Stimulated activated CD4-positive, alpha-beta T cell treated with anti-CD3 and anti-CD28 coated beads, Interleukin-4, amount 100 ng/mL, for 4 hours (primary cell): ENCODE measurements at places on chromosomes 6 and 20.
A peak's percentile ranks its signal among the peaks of the same experiment; 100 is the strongest.

DNA sequence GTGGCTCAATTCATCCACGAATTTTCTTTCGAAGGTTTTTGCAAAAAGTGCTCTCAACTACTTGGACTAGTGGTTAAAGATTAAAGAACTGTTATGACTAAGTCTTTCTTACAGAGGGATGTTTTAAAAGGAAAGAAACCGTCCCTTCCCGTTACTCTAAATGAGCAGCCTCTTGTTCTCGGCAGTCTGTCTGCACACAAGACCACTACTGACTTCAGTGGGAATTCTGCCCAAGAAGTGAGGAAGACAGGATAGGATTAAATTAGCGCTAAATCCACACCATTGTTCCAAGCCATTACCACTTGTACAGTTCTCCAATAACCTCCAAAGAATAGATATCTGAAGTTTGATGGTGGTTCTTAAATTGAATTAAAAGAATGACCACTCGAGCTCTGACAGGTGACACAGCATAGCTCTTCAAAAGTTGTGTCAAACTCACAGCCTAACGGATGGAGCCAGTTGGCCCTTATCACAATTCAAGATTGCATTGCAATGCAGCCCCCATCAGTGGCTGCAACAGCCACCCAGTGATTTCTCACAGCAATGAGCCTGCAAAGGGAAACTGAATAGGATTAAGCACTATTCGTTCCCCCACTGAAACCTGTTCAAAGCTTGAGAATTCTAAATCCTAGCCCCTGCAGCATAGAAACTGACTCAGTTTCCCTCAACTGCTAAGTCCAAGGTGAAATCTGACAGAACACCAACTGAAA, 1.8 kb downstream of the EPB41L2 start:
- no peak for DNase-seq

- no peak for DNase-seq
These were observed 230.4 kb downstream of the BCKDHB start for GRCh38 chr6:80336911-80337310.

GRCh38 chr20:23337312-23337711, 13.3 kb upstream of the NXT1 start:
- no peak for DNase-seq

DNA sequence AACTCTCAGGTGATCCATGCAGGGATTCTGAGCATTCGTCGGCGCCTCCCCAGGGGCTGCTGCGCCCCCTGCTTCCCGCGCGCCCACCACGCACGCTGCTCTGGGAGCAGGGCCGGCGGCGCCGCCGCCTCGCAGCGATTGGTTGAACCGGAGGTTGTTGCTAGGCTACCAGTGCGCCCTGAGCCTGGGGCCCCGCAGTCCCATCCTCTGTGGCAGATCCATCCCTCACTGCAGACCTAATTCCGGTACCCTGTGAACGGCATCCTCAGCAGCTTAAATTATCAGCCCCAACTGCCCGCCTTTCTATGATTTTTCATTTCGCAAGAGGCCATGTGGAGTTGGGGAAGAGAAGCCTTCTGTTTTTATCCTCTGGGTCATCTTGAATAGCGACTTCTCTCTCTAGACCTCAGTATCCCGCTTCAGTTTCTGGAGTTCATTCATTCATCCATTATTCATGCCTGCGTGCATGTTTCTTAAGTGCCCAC, 15.4 kb downstream of the PNPLA1 start:
- DNase-seq = no peak

GRCh38 chr6:36961441-36962435, 7.2 kb downstream of the PI16 start:
- no peak for DNase-seq

DNA sequence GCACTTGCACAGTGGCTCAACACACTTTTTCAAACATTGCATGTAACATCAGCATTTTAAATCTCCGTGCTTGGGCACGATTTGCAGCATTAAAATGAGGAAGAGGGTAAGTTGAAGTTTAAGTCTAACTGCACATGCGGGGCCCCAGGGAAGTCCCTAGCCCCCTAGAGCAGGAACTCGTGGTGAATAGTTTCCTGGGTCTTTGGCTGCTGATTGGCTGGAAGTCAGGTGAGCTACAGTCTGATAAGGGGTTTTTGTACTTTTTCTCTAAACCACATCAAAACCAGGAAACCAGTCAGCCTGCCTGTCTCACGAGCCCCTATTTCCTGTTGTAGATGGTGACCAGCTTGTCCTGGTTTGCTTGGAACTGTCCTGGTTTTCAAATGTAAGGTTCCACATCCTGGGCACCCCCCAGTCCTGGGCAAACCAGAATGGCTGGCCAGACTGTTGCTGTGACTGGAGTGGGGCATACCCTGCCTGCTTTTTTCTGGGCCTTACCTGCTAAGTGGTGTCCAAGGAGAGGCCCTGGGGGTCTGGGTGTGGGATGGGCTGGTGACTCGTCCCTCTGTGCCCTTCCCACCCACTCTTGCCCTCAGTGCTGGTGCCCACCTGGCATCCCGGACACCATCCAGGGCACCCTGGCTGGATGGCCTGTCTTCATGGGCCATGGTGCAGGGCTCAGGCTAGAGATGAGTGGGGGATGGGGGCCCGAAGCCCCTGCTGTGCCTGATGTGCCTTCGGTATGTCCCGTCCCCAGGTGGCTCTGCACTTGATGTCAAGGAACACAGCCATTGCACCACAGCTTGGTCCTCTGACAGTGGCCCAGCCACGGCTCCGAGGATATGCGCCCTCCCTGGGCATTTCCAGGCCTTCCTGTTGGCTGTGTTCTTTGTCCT, 31.8 kb downstream of the SUN5 start:
- DNase-seq = peak; percentile 65

DNA sequence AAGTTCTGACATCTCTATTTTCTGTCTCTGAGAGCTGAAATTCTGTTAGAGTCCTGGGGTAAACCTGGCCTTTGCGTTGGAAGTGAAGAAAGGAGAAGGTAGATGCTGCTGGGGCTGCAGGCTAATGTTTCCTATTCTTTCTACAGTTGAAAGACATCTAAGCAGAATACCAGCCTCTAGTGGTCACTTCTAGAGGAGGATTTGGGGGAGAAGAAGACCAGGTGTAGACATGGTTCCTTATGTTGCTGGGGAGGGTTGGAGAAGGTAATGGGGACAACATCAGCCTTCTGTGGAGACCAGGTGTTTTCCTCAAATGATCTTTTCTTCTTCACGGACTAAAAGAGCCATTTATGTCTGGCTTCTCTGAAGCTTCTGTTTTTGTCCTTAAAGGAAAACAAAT, 62.6 kb downstream of the BTBD3 start:
- no peak for DNase-seq

- DNase-seq = no peak
These were observed 57.2 kb downstream of the C6orf58 start for GRCh38 chr6:127634178-127634577.

- no peak for DNase-seq
These were observed 41.7 kb upstream of the MPC1 start for GRCh38 chr6:166424431-166424830.

DNA sequence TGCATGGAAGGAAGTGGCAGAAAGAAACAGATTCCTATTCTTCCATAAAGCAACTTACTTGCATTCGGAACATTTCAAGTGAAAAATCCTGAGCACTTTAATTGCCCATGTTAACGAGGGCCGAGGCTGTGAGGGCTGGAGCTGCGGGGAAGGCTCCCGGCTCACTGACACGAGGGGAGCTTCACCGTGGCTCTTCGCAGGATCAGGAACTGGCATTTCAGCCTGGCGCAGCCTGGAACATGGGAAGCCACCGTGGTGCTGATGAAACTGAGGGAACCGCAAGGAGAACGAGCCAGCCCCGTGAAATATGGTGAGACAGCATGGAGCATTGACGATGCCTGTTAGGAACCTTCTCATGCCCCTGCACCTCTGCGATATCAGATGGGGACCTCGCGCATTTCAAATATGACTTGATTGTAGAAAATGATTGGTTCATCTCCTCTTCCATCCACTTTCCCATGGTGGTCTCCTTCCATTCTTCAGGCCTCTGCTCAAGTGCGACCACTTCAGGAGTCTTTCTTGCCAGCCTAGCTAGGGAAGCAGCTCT, 236.9 kb downstream of the TBXT start:
- DNase-seq = no peak

DNA sequence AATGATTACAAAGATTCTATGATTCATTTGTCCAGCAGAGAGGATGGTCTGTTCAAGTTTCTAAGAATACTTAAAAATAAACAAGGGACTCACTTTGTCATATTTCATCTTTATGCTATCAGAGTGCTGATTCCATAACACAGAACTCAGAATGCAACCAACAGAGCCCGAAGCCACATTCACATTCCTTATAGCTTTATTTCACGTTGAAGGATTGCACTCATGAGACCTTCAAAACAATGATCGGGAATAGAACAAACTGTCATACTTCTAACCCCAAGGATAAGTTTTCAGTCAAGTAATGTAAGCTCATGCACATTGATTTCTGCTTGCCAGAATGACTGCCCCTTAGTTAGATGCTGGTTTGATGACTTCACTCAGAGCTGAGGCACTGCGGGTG, 25.2 kb downstream of the FNDC1 start:
- DNase-seq = no peak

GRCh38 chr6:9168669-9169068, 733.3 kb upstream of the SLC35B3 start:
- no peak for DNase-seq

DNA sequence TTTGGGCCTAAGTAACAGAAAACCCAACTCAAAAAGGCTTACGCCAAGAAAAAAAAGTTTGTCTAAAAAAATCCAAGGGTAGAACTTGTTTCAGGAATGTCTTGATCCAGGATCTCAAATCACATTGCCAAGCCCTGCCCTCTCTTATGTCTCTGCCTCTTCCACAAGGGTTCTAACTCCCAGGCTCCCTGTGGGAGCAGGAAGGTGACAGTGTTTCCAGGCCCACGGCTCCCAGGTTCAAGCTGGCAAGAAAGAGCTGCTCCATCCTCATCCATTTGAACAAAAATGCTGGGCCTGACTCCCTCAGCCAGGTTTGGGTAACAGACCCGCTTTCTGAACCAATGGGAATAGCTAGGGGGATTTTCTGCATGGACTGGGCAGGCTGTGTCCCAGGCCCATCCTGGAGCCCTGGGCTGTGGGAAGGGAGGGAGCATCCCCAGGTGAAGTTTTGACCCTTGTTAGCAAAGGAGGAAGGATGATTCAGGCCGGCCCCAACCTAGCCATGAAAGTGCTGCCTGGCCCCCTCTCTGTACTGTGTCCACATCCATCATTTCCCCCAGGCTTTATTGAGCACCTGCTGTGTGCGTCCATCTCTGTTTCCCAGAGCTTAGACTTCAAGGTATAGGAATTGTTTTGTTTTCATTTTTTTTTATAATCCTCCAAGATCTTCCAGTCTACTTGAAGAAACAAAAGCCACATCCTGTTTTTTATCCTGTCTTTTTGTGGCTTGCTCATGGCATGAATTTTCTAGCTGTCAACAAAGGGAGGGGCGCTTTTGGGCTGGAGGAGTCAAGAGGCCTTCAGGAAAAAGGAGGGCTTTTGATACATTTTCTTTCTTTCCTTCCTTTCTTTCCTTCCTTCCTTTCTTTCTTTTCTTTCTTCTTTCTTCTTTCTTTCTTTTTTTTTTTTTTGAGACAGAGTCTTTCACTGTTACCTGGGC, 159.8 kb downstream of the TFAP2C start:
- no peak for DNase-seq

- no peak for DNase-seq
These were observed 27.1 kb downstream of the TAF11 start for GRCh38 chr6:34860776-34861175.

DNA sequence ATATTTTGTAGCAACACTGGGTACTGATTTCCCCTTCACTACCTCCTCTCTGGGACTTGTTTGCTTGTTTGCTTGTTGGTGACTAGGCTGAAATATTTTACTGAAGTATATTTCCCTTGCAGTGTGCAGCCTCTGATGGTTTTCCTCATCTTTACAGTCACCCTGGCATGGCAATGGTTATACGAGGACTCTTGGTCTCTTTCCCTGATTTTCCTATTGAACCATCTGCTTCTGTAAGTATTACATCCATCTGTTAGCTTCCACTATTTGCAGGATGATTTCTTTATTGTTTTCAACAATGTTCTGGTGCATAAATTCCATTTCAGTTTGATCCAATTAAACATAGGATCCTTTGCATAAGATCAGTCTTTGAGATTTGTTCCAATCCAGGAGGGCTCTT, 465.1 kb downstream of the MEI4 start:
- DNase-seq = no peak

DNA sequence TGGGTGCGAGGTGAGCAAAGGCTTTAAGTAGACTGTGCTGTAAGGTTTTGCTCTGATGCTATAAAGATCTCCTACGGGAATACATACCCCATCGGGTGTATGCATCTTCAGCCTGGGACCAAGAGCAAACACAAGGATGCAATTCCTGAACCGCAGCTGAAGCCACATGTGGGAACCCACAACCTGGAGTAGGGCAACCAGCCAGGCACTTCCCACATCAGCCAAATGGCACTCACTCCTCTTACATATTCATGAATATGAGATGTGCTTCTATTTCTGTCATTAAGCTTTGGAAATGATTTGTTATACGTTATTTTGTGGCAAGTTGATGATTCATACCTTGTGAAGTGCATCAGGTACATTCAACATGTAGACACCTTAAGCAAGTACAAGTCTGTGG, 619.2 kb downstream of the C6orf118 start:
- no peak for DNase-seq

- no peak for DNase-seq
These were observed 11.6 kb downstream of the GSS start for GRCh38 chr20:34943808-34944567.

- DNase-seq = no peak
These were observed 334.1 kb upstream of the KCNQ5 start for GRCh38 chr6:72287801-72288200.
